Left colon (tissue), 2 donors: ENCODE measurements at places on chromosomes 3 and 15.

DNA sequence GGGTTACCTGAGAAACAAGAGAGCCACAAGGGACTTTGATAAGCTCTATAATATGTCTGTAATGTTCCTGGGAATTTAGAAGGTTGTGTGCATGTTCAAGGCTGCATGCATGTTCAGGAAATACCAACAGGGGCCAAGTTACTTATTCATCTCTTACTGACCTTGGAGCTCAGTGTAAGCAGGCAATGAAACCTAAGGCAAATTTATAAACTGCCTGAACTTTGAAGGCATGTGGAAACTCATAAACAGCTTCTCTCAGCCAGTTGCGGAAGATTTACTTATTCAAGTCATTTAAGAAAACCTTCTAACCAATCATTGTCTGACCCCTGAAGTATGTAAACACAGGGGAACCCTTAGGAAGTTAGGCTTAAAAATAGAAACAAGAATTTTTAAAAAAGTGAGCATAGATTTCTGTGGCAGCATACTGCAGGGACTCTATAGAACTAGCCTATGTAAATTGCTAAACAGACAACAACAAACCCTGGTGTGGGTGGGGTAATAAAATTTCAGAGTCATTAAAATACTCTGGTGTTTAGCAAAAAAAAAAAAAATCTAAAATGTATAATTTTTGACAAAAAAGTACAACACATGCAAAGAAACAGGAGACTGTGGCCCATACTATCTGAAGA is 57.2 kb downstream of the SLC15A2 start:
- DNase-seq, result no peak

DNA sequence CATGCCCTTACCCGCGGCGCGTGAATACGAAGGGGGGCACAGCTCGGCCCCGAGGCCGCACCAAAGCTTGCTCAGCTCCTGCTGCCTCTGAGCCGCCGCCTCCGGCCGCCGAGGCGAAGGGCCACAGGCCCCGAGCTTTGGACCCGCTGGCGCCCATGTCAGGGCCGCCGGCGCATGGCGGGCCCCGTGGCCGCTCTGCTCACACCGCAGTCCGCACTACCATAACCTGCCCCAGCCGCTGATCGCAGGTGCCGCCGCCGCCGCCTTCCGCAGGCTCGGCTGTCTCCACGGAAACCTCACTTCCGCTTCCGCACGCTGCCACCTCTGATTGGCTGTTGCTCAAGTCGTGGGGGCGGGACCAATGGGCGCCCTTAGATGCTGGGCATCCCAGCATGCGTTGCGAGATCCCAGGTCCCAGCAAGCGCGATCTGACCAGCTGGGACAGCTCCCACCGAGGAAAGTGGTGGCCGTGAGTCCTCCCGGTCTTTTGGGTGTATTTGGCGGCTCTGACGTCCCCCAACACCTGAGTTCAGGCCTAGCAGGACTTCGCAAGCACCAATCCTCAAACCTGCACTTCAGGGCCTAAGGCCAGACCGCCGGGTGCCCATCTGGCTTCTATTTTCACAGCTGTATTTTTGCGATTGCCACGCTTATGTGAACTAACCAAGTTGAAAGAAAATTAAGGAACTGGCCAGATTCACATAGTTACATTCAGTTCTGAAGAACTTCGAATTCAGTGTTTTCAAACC is at the start of gene TUSC2:
Gene TUSC2 (minus strand): TSS at position 281 of the 749 bp plus-strand sequence. CDS start 124 bp downstream, at position 157.
- peak; percentile 99 for DNase-seq

- no peak for DNase-seq
These were observed 290.7 kb upstream of the LMCD1 start for GRCh38 chr3:8210882-8211341.

GRCh38 chr15:57090496-57090859 is 172.0 kb downstream of the TCF12 start:
- no peak for DNase-seq

GRCh38 chr3:158094235-158095110 is 11.7 kb downstream of the SHOX2 start:
- no peak for DNase-seq

- no peak for DNase-seq
These were observed 14.7 kb upstream of the KLHL40 start for GRCh38 chr3:42670670-42671069.
